ENCODE measurements at places on chromosomes 4 and X.

GRCh38 chrX:116490104-116490503, 27.3 kb upstream of the CT83 start:
- DNase-seq = no peak

DNA sequence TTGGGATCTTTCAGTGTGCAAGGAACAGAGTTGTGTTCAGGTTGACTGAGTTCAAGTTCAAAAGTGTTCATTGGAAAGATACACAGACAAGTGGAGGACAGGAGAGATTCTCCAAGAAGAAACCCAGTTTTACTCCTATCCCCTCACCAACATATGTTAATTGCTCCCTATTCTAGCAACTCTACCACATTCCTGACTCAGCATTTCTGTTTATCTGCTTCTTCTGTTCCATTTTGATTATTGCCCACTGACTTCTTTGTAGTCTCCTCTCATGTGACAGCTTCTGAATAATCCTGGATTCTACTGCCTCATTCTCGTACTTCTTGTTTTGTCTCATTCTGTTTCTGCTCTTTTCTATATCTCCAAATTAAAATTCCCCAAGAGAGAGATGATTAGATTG, 15.8 kb upstream of the SPANXC start:
- DNase-seq = no peak

DNA sequence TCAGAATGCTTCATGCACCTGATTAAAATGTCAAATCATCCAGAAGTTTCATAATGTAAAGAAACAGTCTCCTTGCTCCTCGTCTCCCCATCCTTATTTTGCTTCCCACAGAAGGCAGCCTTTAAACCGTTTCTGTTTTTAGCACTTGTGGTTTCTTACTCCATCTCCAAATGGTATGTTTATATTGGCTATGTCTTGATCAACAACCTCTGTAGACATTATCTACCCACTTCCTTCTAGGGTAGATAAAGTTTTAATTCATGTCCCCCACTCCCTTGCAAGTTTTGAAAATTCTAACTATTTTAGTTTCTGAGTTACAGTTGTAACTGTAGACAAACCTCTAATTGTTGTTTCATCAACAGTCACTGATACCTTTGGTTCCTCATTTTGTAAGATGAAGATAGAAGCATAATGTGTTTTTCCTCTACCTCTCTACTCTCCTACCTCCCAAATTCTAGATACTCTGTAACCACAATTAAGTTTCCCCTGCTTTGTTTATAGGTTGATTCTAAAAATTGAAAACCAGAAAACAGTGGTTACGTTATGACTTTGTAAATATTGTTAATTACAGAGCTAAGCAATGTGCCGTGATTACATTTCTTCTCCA, 291.7 kb upstream of the GATB start:
- DNase-seq = no peak

DNA sequence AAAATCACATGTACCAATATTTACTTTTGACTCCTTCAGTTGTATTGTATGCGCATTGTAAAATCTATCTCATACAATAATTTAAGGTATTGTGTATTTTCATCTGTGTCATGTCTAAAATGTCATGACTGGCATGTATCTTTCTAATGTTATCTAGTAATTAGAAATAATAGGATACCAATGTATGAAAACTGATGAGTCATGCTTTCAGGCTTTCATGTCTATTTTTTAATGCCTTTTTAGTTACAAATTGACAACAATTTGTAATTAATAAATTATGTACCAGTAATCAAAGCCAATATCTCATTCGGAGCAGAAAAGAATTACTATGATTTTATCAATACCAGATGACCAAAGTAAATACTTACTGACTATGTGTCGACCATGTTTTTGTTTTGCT, 107.7 kb downstream of the GALNTL6 start:
- DNase-seq = no peak

- DNase-seq = no peak
Observed at GRCh38 chr4:15077969-15078368, 75.7 kb downstream of the CPEB2 start.

GRCh38 chrX:6917666-6918065, 229.8 kb upstream of the STS start:
- no peak for DNase-seq

GRCh38 chr4:74105656-74106280, 6.8 kb upstream of the CXCL2 start:
- no peak for DNase-seq

Data from 8988T (cell line).